Esophagus squamous epithelium (tissue), 5 donors: ENCODE measurements at places on chromosomes 5 and 9.

DNA sequence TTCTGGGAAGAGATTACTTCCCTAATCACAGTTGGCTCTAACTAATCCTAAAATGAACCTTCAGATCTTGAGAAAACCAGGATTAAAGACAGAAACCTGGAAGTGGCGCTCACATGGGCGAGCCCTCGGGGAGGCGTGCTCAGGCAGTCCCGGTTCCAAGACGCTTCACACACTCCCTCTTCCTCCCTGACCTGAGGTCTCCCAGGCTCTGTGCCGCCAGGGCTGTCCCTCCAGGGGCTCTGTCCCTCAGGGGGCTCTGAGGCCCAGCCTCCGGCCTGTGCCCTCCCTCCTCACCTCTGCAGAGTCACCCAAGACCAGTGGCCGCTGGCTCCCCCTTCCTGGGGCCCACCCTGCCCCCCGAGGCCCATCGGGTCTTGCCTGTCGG is 10.2 kb downstream of the SLC9A3 start:
- no peak for DNase-seq

DNA sequence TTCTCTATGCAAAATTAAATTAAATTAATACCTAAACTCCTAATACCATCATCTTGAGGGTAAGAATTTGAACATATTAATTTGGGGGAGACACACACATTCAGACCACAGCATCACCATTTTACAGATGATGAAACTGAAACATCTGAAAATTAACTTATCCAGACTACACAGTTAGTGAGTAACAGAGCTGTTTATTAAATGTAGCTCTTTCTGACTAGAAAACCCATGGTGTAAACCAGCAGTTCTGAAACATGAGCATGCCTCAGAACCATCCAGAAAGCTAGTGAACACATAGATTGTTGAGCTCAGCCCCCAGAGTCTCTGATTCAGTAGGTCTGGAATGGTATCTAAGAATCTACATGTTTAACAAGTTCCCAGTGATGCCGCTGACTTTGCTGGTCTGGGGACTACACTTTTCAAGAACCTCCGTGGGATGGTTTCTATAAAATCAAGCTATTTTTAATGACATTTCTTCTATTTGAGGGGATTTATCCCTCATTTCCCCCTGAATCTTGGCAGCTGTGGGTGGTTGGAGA is 113.5 kb downstream of the RORB start:
- no peak for DNase-seq

GRCh38 chr5:179054036-179054785 is 6.0 kb upstream of the ZNF354C start:
- no peak for DNase-seq

GRCh38 chr9:20023961-20024571 is 235.2 kb upstream of the SLC24A2 start:
- DNase-seq, result no peak

- no peak for DNase-seq
Measured at GRCh38 chr9:86454701-86455615, 100.7 kb upstream of the TUT7 start.

DNA sequence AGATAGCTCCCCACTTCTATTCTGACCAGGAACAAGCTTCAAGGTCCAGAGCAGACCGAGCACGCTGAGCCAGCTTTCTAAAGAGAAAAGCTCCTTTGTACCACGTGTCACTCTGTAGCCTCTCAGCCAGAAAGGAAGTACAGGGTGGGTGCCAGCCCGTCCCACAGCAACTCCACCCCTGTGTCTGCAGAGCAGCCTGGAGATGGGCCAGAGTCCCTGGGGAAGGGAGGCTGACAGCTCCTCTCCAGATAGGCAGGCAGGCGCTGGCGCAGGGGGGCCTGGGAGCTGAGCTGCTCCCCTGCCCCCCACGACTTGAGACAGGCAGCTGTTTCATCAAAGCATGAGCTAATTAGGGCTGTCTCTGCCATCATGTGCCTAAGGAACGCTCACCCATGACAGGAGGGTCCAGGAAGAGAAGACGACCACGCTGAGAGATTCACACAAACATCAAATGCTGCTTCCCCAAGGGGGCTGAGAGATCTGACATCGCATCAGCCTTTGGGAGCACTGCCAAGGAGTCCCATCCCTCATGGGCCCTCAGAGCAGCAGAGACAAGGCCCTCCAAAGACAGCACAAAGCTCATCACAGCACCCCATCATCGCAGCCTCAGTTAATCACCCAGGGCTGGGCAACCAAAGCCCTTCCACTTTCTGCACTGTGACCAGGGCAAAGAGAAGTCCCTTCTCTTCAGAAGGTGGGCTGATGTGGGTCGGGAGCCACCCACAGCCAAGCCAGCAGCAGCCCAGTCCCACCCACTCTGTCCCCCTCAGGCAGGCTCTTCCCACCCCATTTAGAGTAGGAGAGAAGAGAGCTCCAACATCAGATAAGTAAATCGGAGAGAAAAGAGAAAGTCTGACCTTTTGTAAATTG is 78.5 kb upstream of the LRRTM2 start:
- no peak for DNase-seq

- DNase-seq, result no peak
Measured at GRCh38 chr5:119324842-119325241, 31.0 kb upstream of the TNFAIP8 start.

DNA sequence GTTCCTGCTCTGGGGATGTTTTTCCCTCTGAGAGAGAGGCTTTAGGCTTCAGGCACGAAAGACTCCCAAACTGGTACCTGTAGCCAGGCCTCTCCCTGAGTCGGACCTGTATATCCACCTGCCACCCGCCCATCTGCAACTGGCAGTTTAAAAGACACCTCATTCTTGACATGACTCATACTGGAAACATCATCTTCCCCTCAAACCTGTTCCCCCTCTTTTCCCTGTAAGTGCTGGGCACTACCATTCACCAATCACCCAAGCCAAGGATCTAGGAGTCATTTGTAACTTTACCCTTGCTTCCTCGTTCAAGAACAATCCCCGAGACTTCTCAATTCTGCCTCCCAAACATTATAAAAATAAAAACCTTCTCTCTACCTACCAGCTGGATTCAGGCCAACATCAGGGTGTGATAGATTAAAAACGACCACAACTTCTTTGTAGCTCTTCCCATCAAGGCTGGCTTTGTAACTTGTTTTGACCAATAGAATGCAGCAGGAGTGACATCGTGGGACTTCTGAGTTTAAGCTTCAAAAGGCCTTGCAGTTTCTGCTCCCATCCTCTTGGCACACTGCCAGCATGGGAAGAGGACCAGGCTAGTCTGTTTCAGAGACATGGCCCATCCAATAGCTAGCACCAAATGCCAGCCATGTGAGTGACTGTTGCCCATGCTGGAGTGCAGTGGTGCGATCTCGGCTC is 1.8 kb upstream of the WDR31 start:
- DNase-seq, result no peak

DNA sequence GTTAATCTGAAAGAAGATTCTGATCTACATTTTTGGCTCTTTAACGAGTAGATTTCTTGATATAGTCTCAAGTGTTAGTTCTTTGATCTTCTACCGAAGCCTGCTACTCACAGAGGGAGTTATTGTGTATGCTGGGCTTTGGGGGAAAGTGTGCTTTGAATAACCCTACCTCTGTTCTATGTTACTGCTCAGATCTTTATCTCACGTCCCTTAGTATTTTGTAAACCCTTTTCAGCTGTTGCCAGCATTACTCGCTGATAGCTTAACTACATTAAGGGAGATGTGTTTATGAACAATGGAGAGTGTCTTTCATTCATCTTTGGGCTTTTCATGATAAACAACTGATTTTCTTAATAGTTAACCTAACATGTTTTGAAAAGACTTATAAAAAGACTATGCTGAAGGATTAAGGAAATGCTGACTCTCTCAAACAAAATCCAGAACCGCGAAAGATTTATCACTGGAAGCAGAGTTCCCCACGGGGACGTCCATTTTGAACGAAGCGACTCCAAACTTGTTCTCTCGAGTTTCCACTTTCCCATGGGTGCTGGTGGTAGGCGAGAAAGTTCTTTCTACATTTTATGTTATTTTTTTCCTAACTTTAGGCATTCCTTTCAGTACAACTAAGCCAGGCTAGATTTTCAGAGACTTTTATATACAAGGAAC is 27.9 kb upstream of the ALDH1A1 start:
- DNase-seq, result no peak

DNA sequence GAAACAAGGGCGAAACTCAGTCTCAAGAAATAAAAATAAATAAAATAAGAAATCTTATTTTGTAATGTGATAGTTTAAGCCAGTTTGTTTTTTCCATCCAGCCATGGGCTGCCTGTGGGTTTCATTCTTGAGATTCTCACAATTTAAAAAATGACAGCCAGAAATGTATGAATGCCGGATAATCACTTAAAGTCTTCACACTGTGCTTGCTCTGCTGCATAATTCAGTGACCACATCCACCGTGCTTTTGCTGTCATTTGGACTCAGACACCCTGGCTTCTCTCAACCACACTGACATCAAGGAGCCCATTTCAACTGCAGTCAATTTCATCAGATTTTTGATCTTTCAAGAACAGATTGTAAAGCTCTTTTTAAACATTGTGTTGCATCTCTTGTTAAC is 61.0 kb upstream of the DAPK1 start:
- no peak for DNase-seq

DNA sequence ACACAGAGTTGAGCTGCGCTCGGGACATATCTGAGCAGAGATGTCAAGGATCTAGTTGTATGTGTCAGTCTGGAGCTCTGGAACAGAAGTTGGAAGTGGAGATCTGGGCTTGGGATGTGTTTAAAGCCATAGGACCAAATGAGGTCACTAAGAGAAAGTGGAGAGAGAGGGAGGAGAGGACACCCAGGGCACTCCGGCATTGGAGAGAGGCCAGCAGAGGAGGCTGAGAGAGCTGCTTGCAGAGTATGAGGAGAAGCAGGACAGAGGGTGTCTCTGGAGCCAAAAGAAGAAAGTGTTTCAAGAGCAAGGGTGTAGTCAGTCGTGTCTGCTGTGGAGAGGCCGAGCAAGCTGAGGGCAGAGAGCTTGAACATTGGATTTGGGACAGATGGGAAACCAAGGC is 34.7 kb downstream of the ARHGEF37 start:
- no peak for DNase-seq

- DNase-seq, result no peak
Measured at GRCh38 chr9:134136118-134136995, 475 bp downstream of the WDR5 start.

DNA sequence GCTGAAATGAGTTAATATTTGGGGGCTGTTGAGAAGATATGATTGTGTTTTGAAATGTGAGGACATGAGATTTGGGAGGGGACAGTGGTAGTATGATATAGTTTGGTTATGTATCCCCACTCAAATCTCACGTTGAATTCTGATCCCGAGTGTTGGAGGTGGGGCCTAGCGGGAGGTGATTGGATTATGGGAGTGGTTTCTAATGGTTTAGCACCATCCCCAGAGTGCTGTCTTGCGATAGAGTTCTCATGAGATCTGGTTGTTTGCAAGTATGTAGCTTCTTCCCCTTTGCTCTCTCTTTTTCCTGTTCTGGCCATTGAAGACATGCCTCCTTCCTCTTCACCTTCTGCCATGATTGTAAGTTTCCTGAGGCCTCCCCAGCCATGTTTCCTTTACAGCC is 386.0 kb downstream of the ARRDC3 start:
- no peak for DNase-seq

- DNase-seq, result no peak
Measured at GRCh38 chr5:56638061-56638621, 177.2 kb upstream of the MAP3K1 start.

- no peak for DNase-seq
Measured at GRCh38 chr5:79111960-79112702, 522 bp downstream of the BHMT start.

DNA sequence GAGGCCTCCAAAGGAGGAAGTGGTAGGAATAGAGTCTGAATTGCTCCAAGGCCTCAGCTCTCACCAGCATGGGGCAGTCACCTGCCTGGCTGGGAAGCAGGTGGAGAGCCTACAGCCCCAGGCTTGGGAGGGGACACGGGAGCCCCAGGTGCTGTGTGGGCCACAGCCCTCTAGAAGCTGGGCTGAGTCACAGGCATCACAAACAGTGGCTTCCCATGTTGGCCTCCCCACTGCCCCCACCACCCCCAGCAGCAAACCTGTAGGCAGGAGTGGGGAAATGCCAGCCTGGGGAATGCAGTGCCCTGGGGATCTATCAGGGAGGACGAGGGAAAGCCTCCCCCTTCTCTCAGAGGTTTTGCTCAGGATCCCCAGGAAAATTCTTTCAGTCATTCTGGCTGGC is 309.6 kb downstream of the SLIT3 start:
- no peak for DNase-seq

GRCh38 chr5:54063817-54064216 is 246.6 kb downstream of the ARL15 start:
- DNase-seq, result no peak

DNA sequence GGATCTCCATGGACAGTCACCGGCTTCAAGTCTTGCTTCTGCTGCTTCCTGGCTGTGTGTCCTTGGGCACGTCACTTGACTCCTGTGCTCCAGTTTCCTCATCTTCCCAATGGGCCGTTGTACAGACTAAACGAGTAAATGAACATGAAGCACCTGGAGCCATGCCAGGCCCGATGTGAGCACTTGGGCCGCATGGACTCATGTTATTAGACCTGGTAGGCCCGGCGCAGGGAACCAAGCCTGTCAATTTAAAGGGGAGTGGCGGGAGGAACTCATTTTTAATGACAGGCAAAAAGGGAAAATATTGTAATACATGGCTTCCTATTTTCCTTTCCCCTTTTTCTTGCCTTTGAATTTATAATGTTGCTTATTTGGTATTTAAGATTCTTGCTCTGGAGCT is 47.5 kb downstream of the TENT4A start:
- no peak for DNase-seq

- DNase-seq, result no peak
Measured at GRCh38 chr9:129693741-129694140, 28.3 kb downstream of the PRRX2 start.

- DNase-seq, result no peak
Measured at GRCh38 chr5:61449804-61450492, 117.9 kb downstream of the ZSWIM6 start.

DNA sequence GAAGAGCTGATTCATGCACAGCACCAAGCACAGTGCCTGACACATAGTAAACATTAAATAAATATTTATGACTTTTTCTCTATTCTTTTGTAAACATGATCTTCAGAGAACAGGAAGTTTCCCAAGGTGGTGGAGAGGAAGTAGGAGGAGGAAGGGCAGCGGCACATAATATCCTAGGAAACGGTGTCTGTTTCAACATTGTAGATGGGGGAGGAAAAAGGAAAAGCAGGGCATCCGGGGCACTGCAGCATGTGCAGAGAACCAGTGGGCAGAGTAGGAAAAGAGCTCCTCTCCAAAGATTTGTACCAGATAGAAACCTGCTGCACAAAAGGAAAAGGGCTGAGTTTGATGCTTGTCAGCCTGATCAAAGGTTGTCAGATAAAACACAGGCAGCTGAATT is 421.7 kb upstream of the ZNF462 start:
- no peak for DNase-seq

GRCh38 chr9:27473111-27473529 is 51.0 kb upstream of the IFNK start:
- DNase-seq, result no peak

- DNase-seq, result no peak
Measured at GRCh38 chr9:20228096-20228495, 394.2 kb downstream of the MLLT3 start.

GRCh38 chr5:118818604-118819003 is 169.7 kb downstream of the DTWD2 start:
- no peak for DNase-seq

GRCh38 chr5:79890119-79890929 is 100.7 kb downstream of the MTX3 start:
- no peak for DNase-seq
